ENCODE measurements at places on chromosomes 11 and 22.

DNA sequence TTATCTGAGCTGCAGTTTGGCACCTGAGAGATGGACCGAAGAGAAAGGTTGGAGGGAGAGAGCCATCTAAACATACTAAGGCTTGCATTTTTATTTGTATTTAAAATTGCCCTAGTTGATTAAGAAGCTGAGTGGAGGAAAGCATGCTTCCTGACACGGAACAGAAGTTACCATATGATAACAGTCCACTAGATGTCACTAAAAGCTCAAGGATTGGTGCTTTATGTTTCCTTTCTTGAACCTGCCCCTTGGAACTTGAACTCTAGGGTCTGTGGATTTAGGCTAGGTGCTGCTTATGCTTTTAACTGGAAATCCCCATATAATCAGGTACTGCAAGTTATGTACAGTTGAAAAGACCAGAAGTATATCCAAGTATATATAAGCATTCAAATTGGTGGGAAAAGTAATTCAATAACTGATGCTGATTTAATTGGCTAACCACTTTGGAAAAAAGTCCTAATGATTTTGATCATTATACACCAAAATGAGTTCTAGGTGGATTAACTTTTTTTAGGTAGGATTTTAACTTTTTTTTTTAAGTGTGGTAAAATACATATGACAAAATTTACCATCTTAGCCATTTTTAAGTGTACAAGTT lies 9.5 kb downstream of the RBMXL2 start:
- DNase-seq: peak; percentile 2

DNA sequence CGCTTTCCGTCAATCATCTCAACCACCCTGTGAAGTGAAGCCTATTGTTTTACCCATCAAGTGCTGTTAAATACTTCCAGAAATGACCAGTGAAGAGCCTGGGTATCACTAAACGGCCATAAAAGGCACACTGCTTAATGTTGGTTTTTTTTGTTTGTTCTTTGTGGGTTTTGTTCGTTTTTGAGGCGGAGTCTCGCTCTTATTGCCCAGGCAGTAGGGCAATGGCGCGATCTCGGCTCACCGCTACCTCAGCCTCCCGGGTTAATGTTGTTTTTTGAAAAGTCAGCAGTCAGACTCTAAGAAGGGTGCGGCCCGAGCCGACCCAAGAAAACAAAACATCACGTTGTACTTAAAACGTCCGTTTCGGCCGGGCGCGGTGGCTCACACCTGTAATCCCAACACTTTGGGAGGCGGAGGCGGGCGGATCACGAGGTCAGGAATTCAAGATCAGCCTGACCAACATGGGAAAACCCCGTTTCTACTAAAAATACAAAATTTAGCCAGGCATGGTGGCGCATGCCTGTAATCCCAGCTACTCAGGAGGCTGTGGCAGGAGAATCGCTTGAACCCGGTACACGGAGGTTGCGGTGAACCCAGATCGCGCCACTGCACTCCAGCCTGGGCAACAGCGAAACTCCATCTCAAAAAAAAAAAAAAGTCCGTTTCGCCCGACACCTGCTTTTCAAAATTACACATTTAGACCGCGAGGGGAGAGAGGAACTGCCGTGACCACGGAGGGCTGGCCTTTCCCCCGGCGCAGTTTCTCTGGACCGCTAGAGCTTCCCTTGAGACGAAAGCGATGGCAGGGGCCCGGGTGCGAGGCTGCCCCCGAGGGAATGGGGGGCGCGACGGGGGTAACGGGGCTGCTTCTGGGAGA lies 714 bp downstream of the CD59 start:
- DNase-seq: peak; percentile 64

GRCh38 chr11:125242141-125242775 lies 77.7 kb downstream of the PKNOX2 start:
- no peak for DNase-seq

DNA sequence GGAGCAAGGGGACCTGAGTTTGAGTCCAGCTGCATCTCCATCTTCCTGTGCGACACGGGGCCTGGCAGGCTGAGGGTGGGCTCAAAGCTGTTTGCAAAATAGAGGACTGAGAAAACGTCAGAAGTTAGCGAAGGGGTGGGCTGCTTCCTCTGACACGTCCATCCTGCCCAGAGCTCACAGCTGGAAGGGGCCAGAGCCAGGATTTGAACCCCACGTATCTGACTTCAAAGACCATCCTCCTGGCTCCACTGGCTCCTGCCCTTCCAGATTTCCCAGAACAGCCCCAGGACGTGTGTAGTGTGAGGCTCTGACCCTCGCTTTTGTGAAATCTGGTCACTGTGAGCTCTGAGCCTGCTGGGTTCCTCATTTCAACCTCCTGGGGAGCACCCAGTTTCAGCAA lies 56.3 kb downstream of the CD82 start:
- peak; percentile 1 for DNase-seq

DNA sequence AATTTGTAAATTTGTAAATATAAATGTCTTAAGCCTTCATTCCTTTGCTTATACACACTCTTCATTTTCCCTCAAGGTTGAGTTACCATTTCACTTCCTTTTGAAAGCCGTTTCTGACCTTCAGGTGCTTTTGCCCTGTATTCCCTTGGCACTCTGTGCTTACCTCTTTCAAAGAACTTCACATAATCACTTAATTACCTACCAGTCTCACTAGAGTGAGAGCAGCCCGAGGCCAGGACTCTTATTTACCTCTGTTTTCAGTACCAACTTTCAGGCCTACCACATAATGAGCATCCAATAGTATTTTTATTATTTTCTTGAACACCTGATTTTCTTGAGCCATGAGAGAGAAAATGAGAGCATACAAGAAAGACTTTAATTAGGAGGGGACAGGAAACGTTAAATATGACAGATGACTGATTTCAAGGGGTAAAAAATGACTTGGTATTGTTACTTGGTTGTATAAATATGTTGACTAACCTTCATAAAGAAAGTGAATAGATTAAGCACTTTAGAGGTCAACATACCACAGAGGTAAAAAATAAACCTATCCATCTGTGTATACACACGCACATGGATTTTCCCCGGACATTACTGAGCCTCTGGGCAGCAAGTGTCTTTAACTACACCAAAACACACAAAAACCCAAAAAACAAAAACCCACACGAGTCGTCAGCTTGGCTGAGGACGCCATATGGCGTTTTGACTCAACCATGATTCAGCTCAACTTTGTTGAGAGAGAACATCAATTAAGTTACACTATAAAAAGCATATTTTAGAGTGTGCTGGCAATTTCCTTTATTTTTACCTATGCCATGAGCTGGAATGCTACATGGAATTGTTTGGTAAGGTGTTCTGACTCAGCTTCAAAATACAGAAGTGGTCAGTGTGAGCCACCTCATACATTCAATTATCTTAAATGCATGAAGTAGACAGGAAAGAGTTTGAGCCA lies 7.6 kb downstream of the ATXN10 start:
- DNase-seq: no peak

- DNase-seq: no peak
These were observed 222.8 kb downstream of the DDX10 start for GRCh38 chr11:108887436-108888238.

DNA sequence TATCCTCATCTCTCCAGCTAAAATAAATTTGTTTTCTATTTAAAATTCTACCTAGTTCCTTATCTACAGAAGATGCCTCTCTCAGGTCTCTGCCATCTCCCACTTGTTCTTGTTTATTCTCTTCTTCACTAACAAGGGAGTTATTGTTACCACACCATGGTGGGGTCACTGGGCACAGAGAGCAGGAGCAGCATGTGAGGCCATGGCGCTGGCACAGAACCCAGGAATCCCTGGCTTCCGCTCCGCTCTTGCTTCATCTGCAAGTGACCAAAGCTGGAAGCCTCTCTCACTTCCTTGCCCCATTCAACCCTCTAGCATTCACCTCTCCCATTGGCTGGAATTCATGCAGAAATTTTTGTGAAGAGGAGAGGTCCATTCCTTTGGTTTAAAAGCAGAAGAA lies 190.7 kb upstream of the NCAM1 start:
- DNase-seq: no peak

- peak; percentile 52 for DNase-seq
These were observed 27.6 kb downstream of the TENM4 start for GRCh38 chr11:79413268-79413667.

DNA sequence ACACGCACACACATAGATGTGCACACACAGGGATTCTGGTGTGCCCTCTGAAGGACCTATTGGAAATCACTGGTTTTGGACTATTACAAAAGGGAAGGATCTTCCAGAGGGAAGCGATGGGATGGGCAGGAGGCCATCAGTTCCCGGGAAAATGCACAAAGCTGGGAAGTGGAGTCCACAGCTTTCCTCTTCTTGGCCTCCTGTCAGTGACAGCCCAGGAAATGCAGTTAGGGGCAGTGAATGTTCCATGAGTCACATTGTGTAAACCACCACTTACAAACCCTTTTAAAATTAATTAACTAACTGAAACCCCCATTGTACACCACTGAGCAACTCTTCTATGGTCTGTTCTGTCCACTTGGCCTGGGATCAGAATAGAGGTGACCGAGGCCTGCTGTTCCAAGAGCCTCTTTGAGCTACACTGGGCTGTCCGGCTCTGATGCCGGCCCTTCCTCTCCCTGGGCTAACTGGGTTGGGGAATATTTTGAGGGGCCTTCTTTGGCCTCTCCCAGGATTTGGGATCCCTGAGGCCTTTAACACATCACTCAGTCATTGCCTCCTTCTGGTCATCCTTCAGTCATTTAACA lies 137.7 kb downstream of the FEZ1 start:
- DNase-seq: no peak

DNA sequence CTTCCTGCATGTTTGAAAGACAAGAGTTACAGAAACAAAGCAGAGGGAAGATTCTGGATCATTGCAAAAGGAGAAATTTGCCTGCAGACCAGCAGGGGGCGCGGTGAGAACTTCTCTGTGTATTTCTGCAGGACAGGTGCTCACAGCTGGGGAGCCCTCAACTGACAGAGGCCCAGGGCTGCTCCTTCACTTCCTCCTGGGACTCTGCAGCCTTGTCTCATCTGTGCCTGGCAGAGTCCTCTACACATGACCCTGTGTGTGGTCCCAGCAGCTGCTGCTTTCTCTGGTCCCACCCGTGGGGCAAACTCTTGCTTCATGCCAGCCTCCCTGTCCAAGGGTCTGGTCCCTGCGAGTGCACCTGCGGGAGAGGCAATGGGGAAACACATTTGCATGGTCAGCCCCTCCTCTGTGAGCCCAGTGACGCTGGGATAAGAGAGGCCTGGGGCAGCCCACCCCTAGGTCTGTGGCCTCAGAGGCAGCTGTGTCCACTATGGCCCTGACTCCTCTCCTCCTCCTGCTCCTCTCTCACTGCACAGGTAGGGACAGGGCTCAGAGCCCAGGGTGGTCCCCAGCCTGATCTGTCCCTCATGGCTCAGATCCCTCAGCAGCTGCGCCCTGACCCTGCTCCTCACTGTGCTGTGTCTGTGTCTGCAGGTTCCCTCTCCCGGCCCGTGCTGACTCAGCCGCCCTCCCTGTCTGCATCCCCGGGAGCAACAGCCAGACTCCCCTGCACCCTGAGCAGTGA lies 43.2 kb upstream of the VPREB1 start:
- DNase-seq: peak; percentile 16

DNA sequence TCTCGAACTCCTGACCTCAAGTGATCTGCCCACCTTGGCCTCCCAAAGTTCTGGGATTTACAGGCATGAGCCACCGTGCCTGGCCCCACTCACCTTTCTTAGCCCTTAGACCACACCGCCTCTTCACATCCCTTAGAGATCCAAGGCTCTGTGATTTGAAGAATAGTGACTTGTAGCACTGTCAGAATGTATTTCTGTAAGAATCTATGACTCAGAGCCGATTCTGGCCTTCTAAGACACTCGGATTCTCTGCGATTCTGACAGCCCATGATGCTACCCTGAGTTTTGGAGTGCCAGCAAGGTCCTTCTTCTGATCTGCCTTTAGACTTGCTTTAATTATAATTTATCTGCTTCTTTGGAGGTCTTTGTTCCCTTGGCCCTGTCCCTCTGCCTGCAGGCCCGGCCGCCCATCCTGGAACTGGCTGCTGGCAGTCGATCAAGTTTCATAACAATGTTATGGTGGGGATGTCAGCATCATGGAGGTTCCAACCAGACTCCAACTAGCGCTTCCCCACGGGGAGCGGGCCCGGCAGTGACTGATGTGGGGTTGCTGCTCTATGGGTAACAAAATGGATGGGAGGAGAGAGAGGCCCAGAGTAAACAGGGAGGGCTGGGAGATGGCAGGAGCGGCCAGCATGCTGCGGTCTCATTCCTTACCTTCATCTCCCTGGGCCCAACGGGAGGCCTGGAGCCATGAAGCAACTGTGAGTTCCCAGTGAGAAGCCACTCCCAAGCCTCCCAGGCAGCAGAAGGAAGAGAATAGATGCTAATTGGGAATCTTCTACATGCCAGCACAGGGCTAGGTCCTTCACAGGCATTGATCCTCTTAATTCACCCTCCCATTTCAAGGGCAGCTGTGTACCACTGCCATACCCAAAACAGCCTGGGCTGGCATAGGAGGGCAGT lies 55.7 kb upstream of the RASD2 start:
- no peak for DNase-seq

DNA sequence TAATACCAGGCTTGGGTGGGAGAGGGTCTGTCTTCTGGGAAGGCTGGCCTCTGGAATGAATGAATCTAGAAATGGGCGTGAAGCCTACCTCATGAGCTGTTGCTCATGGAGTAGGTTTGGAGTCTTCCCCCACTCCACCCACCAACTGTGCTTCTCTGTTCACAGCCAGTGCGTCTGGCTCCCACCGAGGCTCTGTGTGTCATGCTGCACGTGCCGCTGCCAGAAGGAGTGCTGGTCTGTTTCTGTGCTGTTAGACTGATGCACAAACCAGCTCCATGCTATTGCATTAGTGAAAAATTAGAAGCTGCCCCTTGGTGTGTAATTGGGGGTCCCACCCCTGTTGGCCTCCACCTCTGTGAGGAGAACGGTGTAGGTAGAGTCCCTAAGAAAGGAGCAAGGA lies 132.3 kb upstream of the PARVA start:
- DNase-seq: no peak

DNA sequence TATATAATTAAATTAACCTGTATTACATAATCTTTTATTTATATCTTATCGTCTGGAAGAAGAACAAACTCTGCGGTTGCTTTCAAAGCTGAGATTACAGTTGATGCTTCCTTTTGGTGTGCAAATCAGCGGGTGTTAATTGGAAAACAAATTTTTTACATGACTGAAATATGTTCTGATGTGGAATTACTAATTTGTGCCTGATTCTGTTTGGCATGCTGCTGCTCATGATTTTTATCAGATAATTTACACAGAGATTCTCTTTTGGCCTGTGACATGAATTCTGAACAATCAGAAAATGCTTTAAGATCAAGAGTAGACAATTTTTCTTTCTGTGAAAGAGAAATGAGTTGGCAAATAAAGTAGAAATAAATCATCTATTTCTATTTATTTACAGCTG lies 510.8 kb downstream of the NELL1 start:
- DNase-seq: no peak

GRCh38 chr11:35127619-35128018 lies 11.4 kb upstream of the CD44 start:
- DNase-seq: no peak

GRCh38 chr11:117454564-117454917 lies 126.9 kb downstream of the CEP164 start:
- DNase-seq: no peak

All from mucosa of descending colon (tissue), 3 donors.